ENCODE measurements at places on chromosomes 3 and 15.

DNA sequence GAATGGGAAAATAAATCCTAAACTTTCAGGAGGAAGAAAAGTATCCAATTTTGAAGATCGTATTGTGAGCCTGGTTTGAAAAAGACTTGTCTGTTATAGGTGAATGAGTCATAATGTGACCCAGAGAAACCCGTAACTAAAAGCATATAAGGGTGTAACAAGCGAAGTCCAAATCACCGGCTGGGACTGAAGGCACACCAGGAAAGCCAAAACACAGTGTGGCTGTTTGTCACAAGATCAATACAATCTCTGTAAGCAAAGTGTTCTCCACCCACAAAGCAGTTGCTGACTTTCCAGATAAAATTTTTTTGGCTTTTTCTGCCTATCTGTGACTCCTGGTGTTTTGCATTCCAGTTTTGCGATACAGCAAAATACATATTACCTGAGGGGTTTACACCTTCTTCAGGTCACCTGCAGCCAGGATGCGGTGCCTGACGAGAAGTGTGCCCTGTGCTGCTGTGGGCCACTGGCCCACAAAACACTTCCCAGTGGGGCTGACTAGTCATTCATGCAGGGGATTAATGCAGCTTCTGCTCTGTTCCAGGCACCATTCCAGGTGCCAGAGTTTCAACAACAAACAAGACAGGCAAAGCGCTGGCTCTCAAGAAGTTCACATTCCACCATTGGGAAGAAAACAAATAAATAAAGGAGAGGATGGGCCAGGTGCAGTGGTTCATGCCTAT lies 14.4 kb downstream of the HES1 start:
- DNase-seq: no peak

DNA sequence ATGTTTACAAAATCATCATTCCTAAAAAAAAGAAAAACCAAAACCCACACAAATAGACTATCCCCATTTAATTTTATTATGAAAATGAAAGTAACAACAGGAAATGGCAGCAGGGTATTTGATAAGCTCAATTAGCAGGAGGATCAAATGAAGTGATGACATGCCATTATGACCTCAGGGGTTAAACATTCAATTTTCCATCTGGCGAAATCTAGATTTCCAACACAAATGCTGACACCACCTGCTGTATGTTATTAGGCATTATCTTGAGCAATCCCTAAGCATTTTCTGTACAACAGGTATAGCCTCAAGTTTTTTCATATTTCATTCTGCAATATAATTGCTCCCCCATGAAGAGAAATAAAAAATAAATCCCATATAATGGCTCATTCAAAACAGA lies 57.1 kb downstream of the SHQ1 start:
- no peak for DNase-seq

GRCh38 chr3:150631515-150632221 lies 28.5 kb downstream of the SELENOT start:
- DNase-seq: no peak

DNA sequence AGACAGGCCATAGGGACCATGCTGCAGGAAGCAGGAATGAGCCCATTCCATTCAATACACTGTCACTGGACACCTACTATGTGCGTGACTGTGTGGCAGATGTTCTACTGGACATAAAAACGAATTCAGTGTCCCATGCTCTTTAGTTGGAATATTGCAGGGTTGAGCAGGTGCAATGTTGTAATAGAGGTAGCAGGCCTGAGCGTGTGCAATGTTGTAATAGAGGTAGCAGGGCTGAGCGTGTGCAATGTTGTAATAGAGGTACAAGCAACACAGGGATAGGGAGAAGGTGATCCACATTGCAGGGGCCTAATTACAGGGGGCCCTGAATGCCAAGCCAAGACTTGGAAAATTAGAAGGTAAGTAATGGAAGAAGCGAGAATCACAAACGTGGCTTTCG lies 261.4 kb upstream of the HES1 start:
- no peak for DNase-seq

DNA sequence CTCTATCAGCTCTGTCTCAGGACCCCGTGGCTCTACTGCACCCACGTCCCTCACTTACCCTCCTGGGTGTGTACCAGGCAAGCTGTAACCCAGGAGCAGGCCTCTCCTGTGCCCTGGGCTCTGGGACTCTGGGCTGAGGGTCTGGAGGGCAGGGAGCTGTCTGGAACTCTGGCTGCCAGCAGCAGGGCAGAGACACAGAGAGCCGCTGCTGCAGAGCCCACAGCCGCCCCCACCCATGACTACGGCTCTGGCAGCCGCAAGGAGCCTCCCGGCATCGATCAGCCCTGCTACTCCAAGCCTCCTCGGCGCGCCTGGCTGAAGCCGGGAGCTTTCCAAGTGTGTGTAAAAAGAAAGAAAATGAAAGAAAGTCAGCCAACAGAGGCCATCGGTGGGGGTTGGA lies 103.7 kb upstream of the ATP2B2 start:
- no peak for DNase-seq

DNA sequence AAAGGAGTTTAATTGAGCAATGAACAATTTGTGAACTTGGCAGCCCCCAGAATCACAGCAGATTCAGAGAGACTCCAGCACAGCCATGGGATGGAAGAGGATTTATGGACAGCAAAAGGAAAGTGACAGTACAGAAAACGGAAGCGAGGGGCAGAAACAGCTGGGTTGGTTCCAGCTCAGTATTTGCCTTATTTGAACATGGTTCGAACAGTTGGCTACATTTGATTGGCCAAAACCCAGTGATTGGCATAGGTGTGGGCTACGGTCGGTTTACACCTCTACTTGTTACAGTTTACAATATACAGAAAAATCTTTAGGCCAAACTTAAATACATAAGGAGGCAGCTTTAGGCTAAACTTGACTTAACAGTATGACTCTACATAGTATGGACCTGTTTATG lies 9.7 kb upstream of the MAP3K13 start:
- no peak for DNase-seq

GRCh38 chr3:33417066-33417673 lies 23.0 kb downstream of the UBP1 start:
- DNase-seq: peak; percentile 46

DNA sequence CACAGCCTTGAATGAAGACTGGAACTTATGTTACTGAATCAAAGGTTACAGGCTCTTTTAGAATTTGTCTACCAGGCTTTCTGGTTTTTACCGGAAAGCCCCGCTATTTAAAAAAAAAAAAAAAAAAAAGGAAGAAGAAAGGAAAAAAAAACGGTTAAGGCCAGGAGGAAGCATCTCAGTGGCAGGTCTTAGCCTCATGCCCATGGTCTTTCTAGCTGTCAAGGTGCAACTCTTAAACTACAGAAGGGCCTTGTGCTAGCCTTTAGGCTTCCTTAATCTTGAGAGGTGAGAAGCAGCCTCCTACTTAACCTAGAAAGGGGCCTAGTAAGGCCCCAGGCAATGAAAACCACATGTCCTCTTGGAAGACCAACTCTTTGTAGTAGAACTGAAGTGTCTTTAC lies 77.5 kb downstream of the TBC1D5 start:
- no peak for DNase-seq

GRCh38 chr3:194852831-194853508 lies 167.3 kb downstream of the FAM43A start:
- no peak for DNase-seq

- no peak for DNase-seq
Measured at GRCh38 chr3:62727536-62727935, 147.7 kb downstream of the CADPS start.

DNA sequence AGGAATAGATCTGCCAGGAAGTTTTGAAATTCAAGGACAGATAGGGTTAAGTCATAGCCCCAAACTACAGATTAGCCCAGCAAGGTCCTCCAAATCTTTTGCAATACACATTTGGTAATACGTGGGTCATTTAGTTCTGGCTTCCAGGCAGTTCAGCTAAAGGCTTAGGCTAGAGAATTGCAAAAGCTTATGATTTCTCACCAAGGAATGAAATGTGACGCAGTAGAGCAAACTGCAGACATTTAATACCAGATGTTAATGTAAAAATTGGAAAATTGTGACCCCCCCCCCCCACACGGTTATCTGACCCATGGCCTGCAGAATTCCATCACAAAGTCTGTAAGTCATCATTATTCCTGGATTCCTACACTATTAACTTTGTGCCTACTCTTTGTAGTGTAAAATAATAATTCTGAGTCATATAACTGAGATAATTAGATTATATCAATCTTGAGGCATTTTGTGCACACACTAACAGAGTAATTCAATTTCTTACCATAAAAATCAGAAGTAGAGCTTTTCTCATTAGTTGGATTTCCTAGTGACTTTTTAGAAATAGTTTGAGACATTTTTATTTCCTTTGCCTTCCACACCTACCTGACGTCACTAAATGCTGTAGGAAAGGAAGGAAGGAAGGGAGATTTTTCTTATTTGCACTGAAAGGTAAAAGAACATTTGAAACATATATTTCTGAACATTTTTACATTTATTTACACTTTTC lies 235.2 kb downstream of the DTWD1 start:
- DNase-seq: peak; percentile 84

DNA sequence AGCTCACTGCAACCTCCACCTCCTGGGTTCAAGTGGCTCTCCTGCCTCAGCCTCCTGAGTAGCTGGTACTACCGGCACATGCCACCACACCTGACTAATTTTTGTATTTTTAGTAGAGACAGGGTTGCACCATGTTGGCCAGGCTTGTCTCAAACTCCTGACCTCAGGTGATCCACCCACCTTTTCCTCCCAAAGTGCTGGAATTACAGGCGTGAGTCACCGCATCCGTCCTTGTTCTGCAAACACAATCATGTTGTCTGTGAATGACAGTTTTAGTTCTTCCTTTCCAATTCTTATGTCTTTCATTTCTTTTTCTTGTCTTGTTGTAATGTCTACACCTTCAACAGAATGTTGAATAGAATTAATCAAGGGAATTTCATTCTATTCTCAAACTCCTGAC lies 16.3 kb upstream of the SMCO1 start:
- DNase-seq: no peak

- DNase-seq: no peak
Measured at GRCh38 chr3:97291901-97292300, 472.7 kb upstream of the ARL6 start.

- DNase-seq: no peak
Measured at GRCh38 chr3:131299836-131300235, 81.7 kb upstream of the NUDT16 start.

DNA sequence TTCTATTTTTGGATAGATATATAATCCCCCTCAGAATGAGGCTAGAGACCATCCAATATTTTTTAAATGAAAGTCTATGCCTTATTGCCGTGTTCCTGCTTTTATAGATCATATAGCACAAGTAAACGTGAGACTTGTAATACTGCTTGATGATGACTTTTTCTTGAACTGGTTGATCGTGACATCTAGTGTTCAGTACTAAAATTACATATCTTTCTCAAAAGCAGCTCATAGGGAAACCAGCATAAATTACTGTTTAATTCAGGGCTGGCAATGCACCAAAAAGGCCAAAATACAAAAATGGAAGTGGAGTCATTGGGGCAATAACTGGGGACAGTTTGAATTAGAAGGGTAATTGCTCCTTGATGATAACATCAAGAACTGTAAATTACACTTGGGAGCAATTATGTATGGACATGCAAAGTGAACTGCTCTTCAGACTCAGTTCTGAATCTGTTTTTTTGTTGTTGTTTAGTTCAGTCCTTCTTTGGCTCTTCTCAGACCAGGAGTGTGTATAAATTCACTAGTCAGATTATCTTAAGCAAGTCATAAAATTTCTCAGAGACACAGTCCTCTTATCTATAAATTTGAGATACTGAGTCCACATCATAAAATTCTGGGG lies 325.3 kb downstream of the THSD4 start:
- peak; percentile 69 for DNase-seq

- DNase-seq: peak; percentile 67
Measured at GRCh38 chr3:191963182-191963581, 502.2 kb downstream of the PYDC2 start.

- peak; percentile 68 for DNase-seq
Measured at GRCh38 chr3:37952564-37952963, 38.0 kb upstream of the VILL start.

- DNase-seq: no peak
Measured at GRCh38 chr3:1677576-1678156, 421.0 kb upstream of the CNTN4 start.

DNA sequence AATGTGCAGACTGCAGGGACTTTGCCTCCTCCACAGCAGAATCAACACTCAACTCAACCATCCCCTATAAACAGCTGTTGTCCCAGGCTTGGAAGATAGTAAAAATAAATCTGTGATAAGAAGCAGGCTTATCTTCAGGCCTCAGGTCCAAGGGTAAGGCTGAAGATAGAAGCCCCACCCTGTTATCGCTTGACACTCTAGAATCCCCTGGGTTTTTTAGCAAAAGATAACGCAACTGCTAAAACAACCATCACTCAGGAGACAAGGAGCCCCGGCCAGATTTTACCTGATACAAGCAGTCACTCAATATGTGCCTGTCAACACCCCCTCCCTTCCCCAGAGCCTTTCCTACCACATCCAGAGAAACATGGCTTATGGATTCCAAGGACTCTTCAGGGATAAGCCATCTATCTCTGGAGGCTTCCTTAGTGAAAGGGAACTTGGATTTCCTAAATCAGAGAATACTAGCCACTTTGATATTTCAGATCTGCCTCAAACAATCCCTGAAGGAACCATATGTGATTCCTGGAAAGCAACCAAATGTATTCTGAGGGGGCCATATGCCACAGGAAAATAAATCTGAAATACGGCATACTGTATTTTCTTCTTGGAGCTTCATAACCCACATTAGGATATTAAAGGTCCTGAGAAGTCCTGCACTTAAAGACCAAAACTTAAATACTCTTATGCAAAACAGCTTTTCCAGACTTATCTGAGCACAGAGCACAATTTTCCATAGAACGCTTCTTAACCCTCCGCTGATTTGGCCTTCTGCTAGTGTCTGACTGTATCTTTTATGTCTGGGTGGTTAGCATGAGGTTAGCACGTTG lies 60.4 kb downstream of the LYZL4 start:
- DNase-seq: no peak

GRCh38 chr3:152304160-152304559 lies 35.4 kb downstream of the MBNL1 start:
- no peak for DNase-seq

Data from mesenchymal stem cell (in vitro differentiated cells and primary cell).